Activated effector memory CD4-positive, alpha-beta T cell treated with Interleukin-2 at 50 U/mL for 16 hours (primary cell): ENCODE measurements at places on chromosomes 6 and 20.
A peak's percentile ranks its signal among the peaks of the same experiment; 100 is the strongest.

- no peak for DNase-seq
Measured at GRCh38 chr6:45772886-45773495, 242.7 kb downstream of the CLIC5 start.

GRCh38 chr20:50338479-50339391 lies 148.1 kb downstream of the CEBPB start:
- DNase-seq, result peak; percentile 12

GRCh38 chr6:11403035-11403601 lies 134.4 kb upstream of the TMEM170B start:
- no peak for DNase-seq

GRCh38 chr6:105867821-105868220 lies 218.3 kb upstream of the PRDM1 start:
- no peak for DNase-seq

- DNase-seq, result no peak
Measured at GRCh38 chr6:126033696-126034095, 47.4 kb downstream of the TRMT11 start.

DNA sequence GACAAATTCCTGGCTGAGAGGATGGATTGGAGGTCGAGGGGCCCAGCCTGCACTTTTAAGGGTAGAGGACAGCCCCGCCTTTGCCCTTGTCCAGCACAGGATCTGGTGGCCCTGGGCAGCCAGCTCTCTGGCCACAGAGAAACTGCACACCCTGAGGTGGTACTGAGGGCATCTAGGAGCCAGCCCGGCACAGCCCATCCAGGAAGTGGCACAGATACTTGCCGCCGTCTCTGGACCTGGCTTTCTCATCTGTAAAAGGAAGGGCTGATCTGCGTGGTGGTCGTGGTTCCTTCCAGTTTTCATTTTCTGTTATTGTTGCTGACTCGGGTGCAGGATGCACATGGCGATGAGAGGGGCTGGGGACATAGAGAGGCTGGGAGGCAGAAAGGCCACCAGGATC lies 16.0 kb upstream of the SLC22A7 start:
- DNase-seq, result no peak

GRCh38 chr6:92763680-92764079 lies 655.7 kb downstream of the EPHA7 start:
- no peak for DNase-seq

GRCh38 chr6:16163066-16163465 lies 34.2 kb downstream of the MYLIP start:
- DNase-seq, result no peak

GRCh38 chr6:121944354-121944753 lies 455.1 kb upstream of the HSF2 start:
- DNase-seq, result no peak

DNA sequence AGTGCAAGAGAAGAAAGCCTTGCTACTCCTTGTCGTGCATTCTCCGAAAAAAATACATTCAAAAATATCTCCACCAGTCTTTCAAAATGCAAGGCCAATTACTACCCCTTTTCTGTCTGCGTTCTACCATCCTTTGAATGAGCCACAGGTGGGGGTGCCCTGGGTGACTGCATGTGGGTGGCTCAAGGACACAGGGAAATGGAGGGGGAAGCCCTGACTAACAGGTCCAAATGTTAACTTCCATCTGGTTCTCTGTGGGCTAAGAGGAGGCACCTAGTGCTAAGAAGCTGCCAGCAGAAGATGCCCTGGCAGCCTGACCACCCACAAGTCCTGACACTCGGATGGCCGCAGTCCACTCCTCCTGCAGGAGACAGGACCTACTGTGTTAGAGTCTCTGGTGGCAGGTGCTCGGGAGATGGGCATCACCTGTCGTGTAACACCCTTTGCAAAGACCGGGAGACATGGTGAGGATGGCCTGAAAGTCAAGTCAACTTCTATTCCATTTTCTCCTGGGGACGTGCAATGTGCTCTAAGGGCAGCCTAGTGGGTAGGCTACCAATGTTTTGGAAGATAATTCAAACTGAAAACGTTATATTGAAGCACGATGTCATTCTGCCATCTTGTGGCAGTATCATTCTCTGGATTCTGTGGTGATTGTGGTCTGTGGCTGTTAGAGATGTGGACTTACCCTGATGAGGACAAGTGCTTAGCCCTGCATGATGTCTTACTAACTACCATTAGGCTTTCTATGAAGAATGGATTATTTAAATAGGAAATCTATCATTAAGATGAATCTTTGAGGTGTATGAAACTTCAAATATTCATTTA lies 27.4 kb upstream of the IGF2R start:
- DNase-seq, result no peak

DNA sequence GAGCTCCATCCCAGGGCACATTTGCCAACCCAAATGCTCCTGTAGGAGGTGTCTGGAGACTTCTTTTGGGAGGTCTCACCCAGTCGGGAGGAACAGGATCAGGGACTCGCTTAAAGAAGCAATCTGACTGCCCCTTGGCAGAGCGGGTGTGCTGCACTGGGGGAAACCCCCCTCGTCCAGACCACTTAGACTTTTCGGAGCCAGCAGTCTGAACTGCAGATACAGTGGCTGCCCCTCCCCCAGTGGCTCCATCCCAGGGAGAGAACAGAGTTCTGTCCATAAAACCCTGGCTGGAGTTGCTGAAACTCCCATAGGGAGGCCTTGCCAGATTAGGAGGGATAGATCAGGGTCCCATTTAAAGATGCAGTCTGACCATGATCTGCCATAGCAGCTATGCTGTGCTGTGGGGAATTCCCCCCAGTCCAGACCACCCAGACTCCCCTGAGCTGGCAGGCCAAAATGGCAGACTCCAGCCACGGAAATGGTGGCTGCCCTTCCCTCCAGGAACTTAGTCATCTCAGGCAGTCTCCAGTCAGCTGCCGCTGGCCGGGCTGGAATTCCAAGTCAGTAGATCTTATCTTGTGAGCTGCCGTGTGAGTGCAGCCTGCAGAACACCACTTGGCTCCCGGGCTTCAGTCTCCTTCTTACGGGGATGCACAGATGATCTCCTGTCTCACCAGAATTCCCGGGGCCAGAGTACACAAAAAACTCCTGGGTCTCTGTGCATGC lies 278.1 kb upstream of the SASH1 start:
- DNase-seq, result no peak

GRCh38 chr20:49560186-49560585 lies 7.8 kb downstream of the PTGIS start:
- no peak for DNase-seq

- no peak for DNase-seq
Measured at GRCh38 chr20:22836877-22837276, 198.2 kb upstream of the SSTR4 start.

- no peak for DNase-seq
Measured at GRCh38 chr6:169320013-169320412, 66.4 kb upstream of the THBS2 start.

DNA sequence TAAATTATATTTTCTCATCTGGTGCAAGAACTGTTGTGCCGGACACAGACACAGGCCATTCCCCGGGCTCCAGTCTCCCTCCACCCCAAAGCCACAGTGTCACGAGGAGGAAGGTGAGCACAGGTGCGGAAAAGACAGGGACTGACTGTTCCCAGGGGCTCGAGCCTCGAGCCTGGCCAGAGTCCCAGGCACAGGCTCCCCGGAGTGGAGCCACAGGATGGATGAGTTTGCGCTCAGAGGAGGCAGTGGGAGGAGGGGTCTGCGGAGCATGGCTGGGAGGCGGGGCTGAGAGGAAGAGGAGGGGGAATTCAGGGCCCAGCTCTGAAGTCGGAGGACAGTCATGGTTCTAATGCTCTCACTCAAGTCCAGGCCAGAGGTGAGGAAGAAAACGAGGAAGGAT lies 284.8 kb downstream of the SMOC2 start:
- DNase-seq, result no peak

DNA sequence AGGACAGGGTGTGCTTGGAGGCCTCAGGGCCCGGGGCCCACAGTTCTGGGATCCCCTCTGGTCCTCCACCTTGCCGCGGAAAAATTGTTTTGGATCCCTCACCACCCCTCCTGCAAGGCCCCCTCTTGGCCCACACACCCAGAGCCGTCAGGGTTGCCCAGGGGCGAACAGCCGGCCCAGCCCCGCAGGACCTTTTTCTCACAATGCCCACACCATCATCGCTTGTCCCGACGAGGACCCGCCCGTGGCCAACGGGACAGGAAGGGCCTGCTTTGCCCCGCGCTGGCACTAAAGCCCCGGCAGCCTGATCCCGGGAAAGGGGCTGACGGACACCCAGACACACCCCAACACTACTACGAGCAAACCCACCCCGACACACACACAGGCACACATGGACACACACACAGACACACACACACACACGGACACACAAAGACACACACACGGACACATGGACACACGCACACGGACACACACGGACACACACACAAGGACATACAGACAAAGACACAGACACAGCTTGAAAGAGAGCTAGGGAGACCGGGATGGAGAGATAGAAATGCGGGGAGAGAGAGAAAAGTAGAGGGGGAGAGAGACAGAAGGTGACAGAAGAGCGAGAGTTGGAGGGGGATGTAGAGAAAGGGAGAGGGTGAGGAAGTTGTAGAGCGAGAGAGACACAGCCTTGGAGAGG lies 1493.5 kb upstream of the DEFB115 start:
- DNase-seq, result no peak
